ENCODE measurements at places on chromosomes 3 and 15.

- DNase-seq: peak; percentile 80
Observed at GRCh38 chr15:31391687-31392671, 65.3 kb downstream of the KLF13 start.

DNA sequence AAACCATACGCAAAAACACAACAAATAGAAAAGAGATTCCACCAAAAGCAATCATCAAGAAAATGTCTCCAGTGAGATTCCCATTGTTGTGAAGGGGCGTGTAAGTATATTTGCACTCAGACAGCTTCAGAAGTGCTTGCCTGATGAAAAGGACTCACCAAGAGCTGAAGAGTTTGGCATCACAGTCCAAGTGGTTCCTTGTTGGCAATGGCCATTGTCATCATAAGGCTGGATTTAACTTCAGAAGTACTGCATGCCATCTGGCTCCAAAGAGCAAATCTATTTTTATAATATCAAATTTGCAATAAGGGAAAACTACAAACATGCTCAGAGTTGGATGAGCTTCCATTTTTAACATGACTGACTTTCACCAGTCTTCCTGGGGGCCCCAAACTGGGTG lies 505.3 kb upstream of the NR2F2 start:
- no peak for DNase-seq

DNA sequence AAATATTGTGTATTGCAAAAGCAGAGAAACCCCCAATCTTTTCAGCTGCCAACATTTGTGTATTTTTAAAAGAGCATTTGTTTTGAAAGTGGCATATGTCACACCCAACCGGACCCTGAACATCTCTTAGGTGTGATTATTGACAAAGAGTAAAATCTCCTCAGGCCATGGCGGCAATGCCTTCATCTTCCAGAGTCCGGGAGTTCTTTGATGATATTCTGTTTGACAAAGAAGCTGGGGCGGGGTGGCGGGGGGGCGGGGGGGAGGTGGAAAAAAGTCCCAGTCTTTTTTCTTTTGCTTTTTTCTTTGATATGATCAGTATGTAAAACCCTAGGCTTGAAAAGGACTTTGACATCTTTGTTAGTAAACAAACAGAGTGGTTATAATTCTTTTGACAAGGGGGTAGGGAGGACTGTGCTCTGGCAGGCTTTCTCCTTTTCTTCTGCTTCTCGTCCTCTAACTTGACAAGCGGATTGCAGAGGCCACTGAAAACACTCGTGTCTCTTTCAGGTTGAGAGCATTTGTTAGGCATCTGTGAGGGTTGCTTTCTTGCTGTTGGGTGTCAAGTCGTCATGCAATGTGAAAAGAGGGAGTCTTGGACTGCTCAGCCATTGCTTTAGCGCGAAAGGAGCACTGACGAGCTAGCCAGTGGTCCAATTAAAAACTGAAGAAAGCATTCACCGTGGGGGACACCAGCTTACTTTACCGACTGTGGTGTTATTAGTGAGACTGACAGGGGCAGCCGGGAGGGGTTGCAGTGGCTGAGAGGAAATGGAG lies 243.2 kb downstream of the NSUN3 start:
- DNase-seq: no peak

DNA sequence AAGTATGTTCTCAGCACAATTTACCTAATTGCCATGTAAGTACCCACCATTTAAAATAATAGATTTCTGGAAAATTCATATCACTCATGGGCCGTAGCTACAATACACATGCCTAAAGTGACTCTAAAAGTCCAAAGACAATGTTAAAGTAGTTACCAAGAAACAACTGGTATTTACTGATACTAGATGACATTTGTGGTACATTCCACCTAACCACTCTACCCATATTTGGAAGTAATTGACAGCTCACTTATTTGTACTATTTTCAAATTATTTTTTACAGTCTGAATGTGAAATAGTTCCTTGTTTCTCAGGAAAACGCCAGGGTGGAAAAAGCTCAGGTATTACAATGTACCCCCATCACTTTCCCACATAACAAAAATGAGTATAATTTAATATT lies 573.0 kb downstream of the MECOM start:
- no peak for DNase-seq

DNA sequence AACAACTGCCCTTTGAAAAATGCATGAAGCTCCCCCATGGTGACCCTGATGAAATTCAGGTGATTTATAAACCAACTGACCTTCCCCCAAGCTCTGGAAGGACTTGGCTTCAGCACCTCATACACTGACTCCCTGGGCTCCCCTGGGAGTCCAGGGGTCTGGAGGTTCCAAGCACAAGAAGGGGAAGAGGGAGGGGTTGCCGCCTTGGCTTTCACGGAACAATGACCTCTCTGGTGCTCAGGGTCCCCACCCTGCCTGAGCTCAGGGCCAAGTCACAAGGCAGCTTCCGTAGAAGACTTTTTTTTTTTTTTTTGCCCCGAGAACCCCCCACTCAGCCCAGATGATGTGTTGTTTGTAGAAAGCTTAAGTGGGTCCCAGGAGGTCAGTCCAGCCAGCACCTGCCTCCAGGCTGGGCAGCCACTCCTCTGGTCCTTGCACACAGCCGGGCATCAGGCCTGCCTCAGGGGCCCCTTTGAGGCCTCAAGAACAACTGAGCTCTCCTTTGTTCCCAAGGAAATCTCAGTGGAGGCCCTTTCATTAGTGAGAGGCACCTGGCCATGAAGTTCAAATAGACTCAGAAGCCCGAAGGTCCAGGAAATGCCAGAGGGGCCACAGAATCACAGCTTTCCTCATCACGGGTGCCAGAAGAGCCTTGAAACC lies 14.0 kb upstream of the ALAS1 start:
- DNase-seq: no peak

- DNase-seq: no peak
Observed at GRCh38 chr3:48194446-48195071, 6.3 kb upstream of the CDC25A start.

- no peak for DNase-seq
Observed at GRCh38 chr3:38488949-38489348, 7.2 kb upstream of the EXOG start.

GRCh38 chr15:50227076-50227475 lies 38.5 kb downstream of the HDC start:
- no peak for DNase-seq

DNA sequence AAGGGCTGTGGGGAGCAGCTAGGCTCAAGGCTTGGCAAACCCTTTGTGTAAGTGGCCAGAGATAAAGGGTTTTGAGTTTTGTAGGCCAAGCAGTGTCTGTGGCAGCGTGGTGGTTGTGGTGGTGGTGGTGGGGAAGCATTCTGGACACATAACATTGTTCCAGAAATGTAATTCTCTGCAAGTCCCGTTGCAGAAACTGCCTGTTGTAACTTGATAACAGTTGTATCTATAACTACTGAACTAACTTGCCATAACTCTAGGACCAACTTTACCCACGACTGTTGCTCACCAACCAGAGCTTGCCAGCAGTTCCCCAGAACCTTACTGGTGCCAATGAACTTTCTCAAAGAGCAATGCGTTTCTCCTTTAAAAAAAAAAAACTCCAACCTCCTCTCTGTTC lies 18.1 kb upstream of the TMEM40 start:
- no peak for DNase-seq

- DNase-seq: no peak
Observed at GRCh38 chr3:1330107-1330506, 237.3 kb downstream of the CNTN6 start.

DNA sequence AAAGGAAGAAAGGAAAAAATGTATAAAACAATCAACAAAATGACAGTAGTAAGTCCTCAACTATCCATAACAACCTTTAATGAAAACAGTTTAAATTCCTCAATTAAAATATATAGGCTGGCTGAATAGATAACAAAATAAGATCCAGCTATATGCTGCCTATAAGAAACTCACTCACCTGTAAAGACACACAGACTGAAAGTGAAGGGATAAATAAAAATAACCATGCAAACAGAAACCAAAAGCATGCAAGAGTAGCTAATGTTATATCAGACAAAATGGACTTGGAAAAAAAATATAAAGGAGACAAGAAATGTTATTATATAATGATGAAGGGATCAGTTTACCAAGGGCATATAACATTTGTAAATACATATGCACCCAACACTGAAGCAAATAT lies 51.2 kb downstream of the AP4E1 start:
- no peak for DNase-seq

- no peak for DNase-seq
Observed at GRCh38 chr15:42931702-42932486, 11.3 kb upstream of the TTBK2 start.

DNA sequence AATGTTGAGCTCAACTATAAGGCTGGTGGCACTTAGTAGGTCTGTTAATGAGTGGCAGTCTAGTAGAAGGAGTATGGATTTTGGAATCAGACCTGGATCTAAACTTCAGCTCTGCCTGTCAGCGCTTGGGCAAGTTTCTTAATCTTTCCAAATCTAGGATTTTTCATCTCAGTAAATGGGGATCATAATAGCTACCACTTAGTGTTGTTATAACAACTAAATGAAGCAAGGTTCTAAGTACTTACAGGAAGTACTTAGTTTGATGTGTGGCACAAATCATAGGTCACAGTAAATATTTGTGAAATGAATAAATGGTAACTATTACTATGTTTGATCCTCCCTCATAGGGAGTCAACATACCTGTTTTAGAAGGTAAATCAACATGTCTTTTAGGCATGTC lies 31.4 kb downstream of the SLC49A4 start:
- DNase-seq: no peak

DNA sequence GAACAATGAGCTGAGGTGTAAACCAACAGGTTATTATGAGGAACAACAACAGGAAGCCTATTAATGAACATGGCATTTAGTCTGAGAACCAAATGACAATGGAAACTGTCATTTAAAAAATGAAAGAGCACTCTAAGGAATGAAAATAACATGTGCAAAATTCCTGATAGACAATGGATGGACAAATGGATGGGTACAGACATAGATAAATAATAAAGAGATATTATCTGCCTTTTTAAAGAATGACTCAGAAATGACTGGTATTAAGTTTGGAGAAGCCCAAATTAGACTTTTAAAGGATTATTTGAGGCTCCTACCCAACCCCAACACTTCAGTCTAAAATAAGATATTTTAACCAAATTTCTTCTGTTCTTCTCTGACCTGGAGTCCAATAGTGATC lies 650.5 kb upstream of the ZNF385D start:
- no peak for DNase-seq

DNA sequence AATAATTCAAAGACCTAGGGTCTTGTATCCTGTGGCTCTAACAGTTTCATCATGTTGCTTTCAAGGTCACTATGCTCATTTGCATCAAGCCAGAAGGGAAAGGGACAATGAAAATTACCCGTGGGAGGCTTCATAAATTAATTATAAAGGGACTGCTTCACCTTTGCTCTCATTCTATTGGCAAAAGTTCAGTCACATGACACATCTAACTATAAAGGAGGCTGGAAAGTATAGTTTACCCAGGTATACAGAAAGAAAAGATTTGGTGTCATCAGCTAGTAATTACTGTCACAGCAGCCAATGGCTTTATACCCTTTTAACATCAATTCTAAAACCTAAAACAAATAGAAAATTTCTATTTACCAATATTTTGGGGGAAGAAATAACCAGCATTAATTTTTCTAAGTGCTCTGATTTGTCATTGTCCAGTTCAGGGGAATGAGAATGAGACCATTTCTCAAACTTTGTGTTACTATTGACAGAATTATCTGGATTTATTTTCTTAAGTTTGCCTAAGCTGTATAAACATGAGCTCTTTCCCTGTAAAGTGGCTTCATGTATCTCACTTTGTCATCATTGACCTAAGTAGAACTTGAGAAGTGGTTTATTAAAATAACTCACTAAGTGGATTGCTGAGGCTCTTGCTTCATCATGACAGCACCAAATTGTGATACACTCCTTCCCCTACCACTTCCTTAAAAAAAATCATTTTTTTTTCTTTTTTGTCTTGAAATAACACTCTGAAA lies 257.7 kb upstream of the PEX5L start:
- no peak for DNase-seq

GRCh38 chr3:45321607-45322391 lies 66.6 kb upstream of the LARS2 start:
- no peak for DNase-seq

GRCh38 chr15:48191574-48192225 lies at the start of gene CTXN2:
Gene CTXN2 (plus strand): TSS chr15:48191665. CDS start chr15:48201301, 9,636 bp downstream.
- no peak for DNase-seq

- no peak for DNase-seq
Observed at GRCh38 chr3:112818289-112818688, 28.4 kb downstream of the CD200R1L start.

- no peak for DNase-seq
Observed at GRCh38 chr3:25566358-25566920, 98.3 kb downstream of the TOP2B start.

DNA sequence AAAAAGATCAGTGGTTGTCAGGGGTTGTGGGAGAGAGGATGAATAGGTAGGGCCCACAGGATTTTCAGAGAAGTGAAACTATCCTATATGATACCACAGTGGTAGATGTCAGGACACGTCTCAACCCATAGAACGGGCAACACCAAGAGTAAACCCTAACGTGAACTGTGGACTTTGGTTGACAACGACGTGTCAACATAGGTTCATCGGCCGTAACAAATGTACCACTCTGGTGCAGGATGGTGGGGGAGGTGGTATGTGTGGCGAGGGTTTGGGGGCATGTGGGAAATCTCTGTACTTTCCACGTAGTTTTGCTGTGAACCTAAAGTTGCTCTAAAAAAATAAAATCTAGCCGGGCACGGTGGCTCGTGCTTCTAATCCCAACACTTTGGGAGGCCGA lies 13.0 kb upstream of the PIGZ start:
- DNase-seq: no peak

GRCh38 chr3:129593230-129593594 lies 13.3 kb downstream of the PLXND1 start:
- no peak for DNase-seq

- DNase-seq: peak; percentile 54
Observed at GRCh38 chr3:69082805-69083204, 1.9 kb upstream of the ARL6IP5 start.

- DNase-seq: no peak
Observed at GRCh38 chr3:68055215-68055614, 400.8 kb upstream of the SUCLG2 start.

DNA sequence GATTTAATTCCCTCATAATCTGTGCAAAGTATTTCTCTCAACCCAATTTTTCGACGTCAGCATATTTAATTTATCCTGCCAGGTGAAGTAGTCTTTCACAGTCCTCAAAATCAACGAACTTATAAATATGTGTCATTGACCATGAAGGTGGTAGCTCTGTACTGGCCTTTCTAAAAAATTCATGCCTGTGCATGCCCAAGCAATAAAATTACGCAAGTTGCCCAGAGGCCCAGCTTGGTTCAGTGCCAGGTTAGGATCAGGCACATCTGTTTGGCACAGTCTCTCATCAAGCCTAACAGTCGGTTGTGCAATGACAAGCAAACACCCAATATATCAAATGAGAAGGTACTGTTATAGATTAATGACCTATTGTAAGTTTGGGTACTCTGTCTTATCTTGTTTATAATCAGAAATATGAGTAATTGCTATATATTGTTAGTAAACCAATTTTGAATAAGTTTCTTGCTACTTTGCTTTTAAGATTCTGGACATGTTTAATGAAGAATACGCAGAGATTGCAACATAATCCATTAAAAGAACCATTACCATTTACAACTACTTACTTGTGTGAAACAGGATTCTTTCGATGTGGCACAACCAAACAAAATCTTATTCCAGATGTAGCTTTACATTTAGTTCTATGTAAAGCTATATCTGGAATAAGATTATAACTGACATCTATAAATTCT lies 159.0 kb upstream of the IL12A start:
- DNase-seq: no peak

GRCh38 chr15:86690566-86690965 lies 610.9 kb downstream of the AGBL1 start:
- no peak for DNase-seq
